Globus pallidus (tissue), 1 donor: ENCODE measurements at places on chromosomes 3 and 15.

GRCh38 chr3:31701286-31701685, 168.6 kb downstream of the STT3B start:
- no peak for DNase-seq

- DNase-seq = no peak
Observed at GRCh38 chr15:65287520-65287855, 805 bp upstream of the PARP16 start.

GRCh38 chr15:90058308-90058707, 44.0 kb downstream of the IDH2 start:
- no peak for DNase-seq

DNA sequence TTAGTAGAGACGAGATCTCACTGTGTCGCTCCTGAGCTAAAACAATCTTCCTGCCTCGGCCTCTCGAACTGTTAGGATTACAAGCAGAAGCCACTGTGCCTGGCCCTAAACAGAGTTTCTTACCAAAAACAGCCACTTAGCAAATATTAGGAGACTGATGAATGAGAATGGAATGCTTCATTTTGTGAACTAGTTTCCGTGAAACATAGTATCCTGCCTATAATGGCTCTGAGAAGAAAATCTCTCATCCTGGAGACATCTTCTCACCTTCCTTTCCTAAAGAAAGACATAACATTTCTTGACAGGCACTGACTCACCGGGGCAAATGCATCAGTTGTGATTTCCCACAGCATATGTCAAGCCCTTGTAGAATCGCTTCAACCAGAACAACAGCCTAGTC, 44.9 kb downstream of the GJD2 start:
- DNase-seq = no peak

DNA sequence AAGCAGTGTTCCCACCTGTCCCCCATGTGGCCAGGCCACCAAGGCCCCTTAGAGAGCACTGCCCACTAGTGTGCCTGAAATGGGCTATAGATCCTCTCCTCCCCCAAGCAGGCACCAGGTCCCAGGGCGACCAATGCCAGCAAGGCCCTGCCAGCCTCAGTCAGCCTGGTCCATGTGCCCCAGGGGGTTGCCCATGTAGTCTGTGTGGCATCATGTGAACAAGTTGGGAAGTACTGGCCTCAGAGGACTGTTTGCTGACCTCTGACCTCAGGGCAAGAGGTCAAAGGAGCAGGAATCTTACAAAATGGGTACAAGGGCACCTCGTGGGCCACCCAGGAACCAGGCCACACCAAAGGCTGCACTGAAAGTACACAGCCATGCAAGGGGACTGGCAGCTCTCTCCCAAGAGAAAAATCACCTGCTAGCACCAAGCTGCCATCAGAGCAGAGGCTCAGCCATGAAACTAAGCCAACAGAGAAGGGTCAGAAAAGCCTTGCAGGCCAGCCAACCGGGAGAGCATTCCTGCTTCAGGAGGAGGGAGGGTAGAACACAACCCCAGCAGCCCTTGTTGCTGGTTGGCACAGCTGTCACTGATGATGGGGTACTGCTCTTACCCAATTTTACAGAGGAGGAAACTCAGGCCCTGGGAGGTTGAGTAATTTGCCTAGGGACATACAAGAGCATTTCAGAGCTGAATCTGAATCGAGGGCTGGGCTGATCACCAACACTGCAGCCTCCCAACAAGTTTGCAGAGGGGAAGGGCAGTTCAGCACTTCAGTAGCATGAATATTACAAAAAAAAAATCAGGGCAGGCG, 5.2 kb upstream of the FURIN start:
- DNase-seq = no peak

GRCh38 chr15:48242015-48242414, 35.9 kb downstream of the SLC12A1 start:
- DNase-seq = no peak

- DNase-seq = no peak
Observed at GRCh38 chr15:54638666-54639065, 558.1 kb downstream of the RSL24D1 start.

GRCh38 chr15:70687482-70687881, 75.9 kb downstream of the UACA start:
- DNase-seq = no peak

DNA sequence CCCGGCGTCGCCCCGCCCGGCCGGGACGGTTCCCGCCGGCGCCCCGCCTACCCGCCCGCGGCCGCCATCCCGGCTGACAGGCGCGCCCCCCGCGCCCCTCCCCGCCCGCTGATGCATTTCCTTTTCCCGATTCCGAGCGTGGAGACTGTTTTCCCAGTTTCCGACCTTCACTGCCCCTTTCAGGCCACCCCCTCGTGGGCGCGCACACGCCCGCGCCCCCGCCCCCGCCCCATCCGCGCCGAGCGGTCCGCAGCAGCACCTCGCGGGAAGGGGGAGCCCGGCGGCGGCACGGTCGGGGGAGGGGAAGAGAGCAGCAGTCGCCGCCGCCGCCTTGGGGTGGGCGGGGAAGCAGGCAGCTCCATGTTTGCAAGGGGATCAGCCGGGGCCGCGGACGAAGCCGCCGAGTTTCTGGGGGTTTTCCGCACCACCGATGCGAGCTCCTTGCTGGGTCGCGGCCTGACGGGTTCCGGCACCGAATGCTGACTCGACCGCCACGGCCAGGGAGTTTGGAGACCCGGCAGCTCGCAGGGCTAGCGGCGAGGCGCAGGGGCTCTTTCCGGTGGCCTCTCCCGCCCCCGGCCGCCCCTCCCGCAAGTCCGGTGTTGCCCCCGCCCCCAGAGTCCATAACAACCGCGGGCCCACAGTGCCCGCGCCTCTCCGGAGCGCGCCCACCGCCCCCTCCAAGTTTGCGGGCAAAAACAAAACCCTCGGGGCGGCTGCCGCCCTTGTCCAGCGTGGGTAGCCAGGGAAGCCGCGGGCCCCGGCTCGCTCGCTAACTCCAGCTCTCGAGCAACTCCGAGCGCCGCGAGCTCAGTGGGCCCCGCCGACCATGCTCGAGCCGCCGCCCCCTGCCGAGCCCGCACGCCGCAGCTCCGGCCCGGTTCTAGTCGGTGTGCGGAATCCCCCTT, 3.2 kb upstream of the SIN3A start:
- no peak for DNase-seq

DNA sequence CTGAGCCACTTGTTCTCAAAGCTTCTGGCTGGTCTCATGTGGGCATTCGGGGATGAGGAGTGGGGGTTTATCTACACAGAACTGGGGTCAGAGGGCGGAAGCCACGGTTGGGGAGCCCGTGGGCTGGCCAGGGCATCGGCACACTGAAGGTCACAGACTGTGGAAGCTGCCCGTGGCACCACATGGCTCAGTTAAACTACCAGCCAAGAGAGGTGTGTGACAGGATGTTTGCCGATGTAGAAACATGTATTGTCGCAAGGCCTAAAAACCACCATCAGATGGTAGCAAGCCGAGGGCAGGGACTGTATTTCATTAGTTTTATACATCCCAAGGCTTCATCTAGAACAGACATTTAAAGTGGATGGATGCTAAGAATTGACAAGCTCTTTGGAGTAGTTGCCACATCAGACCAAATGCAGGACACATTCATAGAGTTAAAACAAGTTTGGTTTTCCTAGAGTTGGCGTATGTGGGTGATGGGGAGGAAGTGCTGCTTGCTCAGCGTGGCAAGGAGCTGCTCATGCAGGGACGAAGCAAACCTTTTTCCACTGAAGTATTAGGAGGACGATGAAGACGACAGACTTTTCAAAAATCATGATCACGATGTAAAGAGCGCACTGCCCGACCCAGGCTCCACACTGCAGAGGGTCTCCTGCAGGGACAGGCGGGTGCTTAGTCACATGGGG, 9.6 kb upstream of the MUSTN1 start:
- no peak for DNase-seq

GRCh38 chr3:150599611-150600297, 3.4 kb upstream of the SELENOT start:
- no peak for DNase-seq

GRCh38 chr3:14581334-14582044, 41.3 kb upstream of the GRIP2 start:
- DNase-seq = no peak

DNA sequence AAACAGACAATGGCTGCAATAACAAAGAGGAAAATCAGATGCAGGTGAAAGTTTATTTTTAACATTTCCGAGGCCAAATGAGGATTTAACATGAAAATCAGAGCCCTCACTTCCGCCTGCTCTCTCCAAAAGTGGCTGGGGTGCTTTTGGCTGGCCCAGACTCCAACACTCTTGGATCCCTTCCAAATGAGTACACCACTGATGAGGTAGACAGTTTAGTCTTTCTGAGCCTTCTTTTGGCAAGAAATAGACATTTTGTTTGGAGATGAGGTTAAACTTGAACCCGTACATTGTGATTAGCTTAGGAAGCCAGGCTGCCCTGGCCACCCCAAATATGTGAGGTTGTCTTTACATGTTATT, 51.0 kb upstream of the TRA2B start:
- DNase-seq = no peak

DNA sequence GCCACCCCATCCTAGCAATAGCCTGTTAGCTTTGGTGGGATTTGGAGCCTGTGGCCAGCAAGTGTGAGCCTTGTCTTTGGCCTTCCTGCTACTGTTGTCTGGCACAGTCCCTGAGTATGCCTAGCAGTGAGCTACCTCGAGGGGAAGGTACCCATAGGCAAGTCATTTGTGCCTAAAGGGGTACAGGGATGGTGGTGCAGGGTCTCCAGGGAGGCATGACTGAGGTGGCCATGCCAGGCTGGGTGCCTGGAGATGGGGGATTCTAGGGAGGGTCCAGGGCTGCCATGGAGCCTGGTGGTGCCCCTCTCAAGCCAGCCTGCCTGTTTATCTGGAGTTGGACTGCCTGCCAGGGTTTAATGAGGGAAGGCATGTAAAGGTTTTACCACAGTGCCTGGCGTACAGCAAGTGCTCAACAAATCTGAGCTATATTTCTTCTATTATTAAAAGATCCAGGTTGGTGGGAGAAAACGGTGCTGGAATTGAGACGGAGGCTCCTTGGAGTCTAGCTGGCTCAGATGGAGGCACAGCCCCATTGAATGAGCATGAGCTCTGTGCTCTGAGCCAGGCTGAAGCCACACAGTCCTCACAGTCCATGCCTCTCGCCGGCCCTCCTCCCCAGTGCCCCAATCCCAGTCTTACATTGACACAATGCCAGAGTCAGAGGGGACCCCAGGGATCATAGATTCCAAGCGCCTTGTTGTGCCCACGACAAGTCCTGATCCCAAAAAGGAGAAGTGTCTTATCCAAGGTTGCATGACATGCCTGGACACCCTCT, 76.2 kb downstream of the CORO2B start:
- DNase-seq = no peak

- DNase-seq = no peak
Observed at GRCh38 chr15:79562899-79563298, 130.8 kb downstream of the MINAR1 start.

GRCh38 chr15:64282701-64283100, 73.3 kb downstream of the CSNK1G1 start:
- DNase-seq = no peak

DNA sequence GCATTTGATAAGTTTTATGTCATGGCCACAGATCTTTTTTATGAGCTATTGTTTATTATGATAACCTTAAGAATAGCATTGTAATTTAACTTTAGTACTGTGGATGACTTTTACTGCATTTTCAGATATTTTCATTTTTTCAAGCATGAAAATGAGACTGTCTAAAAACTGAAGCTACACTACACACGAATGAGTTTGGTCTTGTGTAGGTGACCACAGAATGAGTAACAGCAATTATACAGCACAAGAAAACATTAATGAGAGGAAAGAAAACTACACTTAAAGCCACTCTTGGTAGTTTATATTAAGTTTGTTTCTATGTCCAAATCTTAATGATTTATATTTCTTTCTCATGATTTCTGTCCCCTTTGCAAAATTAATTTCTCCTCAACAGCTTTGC, 809.2 kb downstream of the NAALADL2 start:
- no peak for DNase-seq

DNA sequence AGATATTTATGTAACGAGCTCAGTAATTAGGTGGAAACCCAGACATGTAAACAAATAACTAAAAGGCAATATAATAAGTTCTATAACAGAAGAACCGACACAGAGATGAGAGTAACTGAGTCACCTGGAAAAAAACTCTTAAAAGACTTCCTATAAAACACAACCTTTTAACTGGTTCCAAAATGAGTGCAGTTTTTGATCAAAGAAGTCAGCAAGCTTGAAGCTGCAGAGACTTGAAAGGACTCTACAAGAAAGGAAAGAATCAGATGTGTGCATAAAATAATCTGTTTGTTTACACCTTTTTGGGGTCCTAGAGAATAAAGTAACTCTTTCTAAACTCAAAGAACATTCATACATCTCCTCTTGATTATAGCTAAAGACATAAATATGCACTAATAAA, 560.4 kb upstream of the CCDC54 start:
- no peak for DNase-seq

- DNase-seq = no peak
Observed at GRCh38 chr3:124620600-124621063, 109.6 kb upstream of the UMPS start.

DNA sequence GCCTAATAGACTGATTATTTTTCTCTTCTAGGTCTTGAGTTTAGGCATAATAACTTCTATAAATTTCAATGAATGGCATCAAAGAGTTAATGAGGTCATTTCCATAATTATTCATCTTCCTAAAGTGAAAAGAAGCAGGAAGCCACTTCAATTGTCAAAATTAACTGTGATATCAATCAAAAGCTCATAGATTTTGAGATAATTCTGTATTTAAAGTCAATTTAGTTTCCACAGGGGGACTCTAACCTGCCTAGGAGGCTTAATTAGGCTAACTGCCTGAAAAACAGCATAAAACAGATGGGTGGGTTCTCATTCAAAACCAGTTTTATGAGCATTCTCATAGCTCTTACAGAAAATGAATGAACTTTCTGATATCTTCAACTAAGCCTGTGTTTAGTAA, 177.8 kb downstream of the OTOL1 start:
- no peak for DNase-seq

GRCh38 chr3:171132873-171133272, 106.4 kb upstream of the SLC2A2 start:
- no peak for DNase-seq

GRCh38 chr3:143166376-143166775, 46.8 kb downstream of the CHST2 start:
- DNase-seq = no peak

DNA sequence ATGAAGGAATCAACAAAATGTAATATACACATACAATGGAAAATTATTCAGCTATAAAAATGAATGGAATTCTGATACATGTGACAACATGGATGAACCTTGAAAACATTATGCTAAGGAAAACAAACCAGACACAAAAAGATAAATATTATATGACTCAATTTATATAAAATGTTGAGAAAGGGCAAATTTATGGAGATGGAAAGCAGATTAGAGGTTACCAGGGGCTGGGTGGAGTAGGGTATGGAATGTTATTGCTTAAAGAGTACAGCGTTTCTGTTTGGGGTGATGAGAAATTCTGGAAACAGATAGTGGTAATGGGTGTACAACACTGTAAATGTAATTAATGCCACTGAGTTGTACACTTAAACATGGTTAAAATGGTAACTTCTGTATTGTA, 50.9 kb downstream of the EMC4 start:
- no peak for DNase-seq

- no peak for DNase-seq
Observed at GRCh38 chr15:100769975-100770340, 109.7 kb upstream of the ALDH1A3 start.
